ENCODE measurements at places on chromosomes 7 and 10.

DNA sequence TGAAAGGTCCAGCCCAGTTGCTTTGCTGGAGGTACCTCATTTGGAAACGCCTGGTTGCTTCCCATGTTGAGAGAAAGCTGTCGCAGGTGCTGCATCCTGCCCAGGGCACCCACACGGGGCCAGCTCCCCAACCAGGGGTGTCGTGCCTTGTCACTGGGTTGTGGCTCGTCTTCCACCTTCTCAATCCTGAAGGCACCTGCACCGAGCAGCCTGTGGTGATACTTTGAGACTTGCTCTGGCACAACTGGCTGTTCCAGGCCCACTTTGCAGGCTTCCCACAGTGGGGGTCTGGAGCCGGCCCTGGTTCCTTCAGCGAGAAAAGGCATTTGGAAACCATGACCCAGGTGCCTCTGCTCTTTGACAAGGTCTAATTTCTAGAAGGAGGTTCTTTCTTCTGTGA, 197.3 kb upstream of the PPP2R2D start:
- no peak for DNase-seq

DNA sequence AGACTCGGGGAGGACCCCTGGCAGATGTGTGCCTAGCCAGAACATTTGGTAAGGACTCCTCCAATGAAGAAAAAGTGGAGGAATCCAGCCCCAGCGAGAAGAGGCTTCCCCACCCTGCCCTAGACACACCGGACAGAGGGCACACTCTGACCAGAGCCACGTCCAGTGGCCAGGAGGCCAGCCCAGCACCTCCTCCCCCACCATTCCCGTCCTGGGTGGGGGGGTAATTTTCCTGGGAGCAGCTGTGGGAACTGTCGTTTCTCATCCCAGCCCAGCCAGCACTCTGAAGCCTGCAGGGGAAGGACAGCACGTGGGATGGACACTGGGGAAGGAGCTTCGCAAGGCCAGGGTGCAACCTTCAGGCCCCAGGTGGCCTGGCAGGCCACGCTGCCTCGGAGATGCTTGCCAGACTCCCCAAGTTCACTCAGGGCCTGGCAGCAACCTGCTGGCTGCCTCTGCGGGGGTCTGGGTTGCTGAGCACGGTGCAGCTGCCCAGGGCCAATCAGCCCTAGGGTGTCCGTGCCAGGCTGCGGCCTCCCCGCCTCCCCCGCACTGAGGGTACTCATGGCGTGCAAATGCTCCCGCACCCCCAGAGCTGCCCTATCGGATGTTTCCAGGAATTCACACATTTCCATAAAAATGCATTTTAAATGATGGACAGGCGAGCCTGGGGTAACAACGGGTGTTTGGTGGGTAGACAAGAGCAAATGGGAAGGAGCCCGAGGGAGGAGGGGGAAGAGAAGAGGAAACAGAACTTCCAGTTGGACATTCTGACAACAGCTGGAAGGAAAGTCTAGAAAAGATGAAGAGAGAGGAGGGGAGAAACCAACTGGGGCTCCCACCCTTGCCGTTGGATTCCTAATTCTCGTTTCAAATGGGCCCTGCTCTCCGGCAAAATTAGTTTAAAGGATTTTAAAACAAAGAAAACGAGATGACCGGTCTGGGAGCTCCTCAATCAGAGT, 1.9 kb upstream of the EN2 start:
- no peak for DNase-seq

GRCh38 chr7:91710881-91711280, 169.6 kb downstream of the MTERF1 start:
- no peak for DNase-seq

DNA sequence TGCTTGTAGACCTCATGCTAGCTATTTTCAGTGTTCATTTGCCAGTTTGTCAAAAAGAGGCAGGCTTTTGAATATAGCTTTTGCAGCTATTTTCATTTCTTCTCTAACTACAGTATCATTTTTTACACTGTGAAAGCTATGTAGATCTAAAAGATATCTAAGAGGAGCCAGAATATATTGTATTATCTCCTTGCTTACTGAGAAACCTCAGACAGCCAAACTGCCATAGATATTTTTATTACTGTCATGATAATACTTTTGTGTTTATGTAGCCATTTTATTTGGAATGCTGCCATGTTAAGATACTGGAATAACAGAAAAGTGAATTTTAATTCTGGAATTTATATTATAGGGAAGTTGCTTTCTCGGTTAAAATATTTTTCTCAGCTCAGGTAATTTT, 37.2 kb downstream of the ANKIB1 start:
- no peak for DNase-seq

GRCh38 chr7:23012908-23013714, 819 bp downstream of the HYCC1 start:
- DNase-seq = no peak

GRCh38 chr10:33559105-33559504, 224.6 kb upstream of the NRP1 start:
- DNase-seq = no peak

Data from activated naive CD4-positive, alpha-beta T cell (primary cell).